Inflammatory macrophage (primary cell): ENCODE measurements at places on chromosomes 4 and X.

DNA sequence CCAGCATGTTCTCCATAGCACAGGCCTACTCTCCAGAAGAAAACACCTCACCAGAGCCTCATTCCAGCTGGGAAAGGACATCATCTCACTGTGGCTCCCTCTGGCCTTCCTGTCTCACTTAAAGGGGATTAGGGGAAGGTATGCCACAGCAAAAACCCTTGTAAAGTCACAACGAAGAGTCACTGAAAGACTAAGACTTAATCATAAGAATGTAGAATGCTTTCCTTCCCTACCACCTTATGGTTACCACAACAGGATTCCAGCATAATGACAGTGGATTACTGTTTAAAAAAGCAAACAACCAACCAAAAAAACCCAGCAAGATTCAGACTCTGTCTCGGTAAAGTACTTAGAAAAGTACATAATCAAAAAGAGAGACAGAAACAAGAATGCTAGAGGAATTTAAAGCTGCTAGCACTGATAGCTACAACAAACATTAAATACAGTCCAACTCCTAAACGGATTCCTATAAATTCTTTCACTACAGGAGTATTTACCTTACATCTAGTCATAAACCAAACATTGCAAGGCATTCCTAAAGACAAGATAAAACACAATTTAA is 75.1 kb downstream of the BANK1 start:
- no peak for DNase-seq

DNA sequence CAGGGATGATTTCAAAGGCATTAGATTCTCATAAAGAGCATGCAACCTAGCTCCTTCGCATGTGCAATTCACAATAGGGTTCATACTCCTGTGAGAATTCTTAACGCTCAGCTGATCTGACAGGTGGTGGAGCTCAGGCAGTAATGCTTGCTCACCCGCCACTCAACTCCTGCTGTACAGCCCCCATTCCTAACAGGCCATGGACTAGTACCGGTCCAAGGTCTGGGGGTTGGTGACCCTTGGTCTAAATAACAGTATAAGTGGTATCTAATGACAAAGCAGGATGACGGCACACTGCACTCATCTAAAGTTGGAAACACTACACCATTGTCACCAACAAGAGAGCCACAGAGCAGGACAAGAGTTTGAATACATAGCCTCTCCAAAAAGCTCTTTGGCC is 28.5 kb downstream of the ADGRA3 start:
- no peak for DNase-seq

- DNase-seq: no peak
These were observed 405.9 kb upstream of the MAD2L1 start for GRCh38 chr4:120472447-120473131.

GRCh38 chr4:182874304-182874751 is 42.9 kb downstream of the DCTD start:
- no peak for DNase-seq

DNA sequence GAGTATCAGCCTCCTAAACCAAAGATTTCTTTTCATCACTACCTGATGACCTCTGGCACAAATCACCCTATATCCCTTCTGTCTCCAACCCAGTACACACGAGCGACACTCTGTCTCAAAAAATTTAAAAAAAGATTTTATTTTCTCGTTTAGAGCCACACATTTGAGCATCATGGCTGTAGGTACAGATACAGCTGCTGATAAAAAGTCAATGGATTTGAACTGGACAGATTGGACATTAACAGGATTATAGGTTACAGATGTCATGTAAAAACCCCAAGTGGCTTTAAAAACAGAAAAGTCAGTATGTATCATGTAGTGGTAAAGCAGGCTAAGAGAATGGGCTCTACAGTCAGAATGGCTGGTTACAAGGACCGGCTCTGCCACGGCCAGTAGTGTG is 171.1 kb downstream of the SCFD2 start:
- DNase-seq: no peak

DNA sequence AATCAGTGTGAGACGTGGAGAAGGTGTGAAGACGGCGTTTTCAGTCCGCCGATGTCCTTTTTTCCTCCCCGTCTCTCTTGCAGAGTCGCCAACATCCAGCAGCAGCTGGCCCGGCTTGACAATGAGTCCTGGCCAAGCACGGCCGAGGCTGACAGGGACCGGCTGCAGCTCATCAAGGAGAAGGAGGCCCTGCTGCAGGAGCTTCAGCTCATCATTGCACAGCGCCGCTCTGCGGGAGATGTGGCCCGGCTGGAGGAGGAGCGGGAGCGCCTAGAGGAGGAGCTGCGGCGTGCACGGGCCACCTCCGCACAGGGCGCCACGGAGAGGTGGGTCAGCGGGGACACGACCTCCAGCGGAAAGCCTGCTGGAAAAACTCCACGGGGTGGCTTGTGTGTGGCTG is 47.1 kb upstream of the CLCN4 start:
- DNase-seq: no peak

- peak; percentile 1 for DNase-seq
These were observed 420 bp downstream of the TSC22D3 start for GRCh38 chrX:107775000-107775733.
